Activated B cell treated with CpG ODN at 0.5 μM for 24 hours (primary cell): ENCODE measurements at places on chromosomes 2 and 18. TPM values are rescaled to one million over a fixed set of nuclear protein-coding genes. Genes with fewer than 3 reads are reported as not detected.
A peak's percentile ranks its signal among the peaks of the same experiment; 100 is the strongest.

GRCh38 chr2:31726457-31726856 is 145.7 kb upstream of the SRD5A2 start:
- no peak for DNase-seq
- no peak overlapping the region for H3K27ac ChIP-seq
- no peak overlapping the region for H3K4me3 ChIP-seq
- no peaks in the 10 kb centered on the region for H3K4me1 ChIP-seq

The ARL6IP6 gene
- 11.3 and 13.4 TPM in 2 replicates for total RNA-seq

- no peak overlapping the region for H3K27ac ChIP-seq
- no peak for DNase-seq
- peaks cover 15% of the 10 kb centered on the region for H3K27me3 ChIP-seq
- no peaks in the 10 kb centered on the region for H3K36me3 ChIP-seq
- H3K4me1 ChIP-seq, result peaks cover 10% of the 10 kb centered on the region
Measured at GRCh38 chr2:65402780-65403528, 29.4 kb downstream of the SPRED2 start.

DNA sequence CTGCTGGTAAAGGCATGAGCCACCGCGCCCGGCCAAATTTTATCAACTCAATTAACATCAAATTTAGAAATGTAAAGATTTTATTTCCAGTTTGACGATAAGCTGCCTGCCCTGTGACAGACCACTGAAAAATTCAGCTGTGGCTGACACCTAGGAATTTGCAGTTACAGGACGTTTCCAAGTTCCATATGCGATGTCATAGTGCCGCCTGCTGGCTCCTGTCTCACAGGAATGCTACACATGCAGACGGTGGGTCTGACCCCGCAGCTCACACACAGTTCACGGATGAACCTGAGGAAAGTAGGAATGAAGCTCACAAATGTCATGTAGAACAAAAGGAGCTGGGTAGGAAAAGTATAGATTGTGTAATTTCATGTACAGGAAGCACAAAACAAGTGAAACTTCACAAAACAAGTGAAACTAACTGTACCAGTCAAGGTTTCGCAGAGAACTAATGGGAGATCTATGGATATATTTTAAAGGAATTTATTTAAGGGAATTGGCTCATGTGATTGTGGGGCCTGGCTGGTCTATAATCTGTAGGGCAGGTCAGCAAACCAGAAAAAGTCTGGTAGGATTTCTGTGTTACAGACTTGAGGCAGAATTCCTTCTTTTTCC is 13.2 kb upstream of the SEH1L start:
- H3K27me3 ChIP-seq, result peaks cover 3% of the 10 kb centered on the region
- H3K27ac ChIP-seq, result no peak overlapping the region

DNA sequence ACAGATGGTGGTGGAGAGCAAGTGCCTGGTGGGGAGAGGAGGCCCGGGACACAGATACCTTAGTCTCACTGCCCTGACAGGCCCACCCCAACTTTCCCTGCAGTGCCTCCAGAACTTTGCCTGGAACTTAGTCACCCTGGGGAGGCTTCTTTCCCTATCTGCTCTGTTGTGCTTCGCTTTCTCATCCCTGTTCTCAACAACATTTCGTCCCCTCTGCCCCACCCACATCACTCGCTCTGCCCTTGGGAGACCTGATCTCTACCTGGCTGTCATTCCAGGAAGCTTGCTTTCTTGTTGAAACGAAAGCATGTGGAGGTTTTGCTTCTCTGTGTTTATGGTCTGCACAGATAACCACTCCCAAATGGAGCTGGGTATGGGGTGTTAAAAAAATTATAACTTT is 93.8 kb downstream of the PRKCE start:
- H3K27me3 ChIP-seq, result no peaks in the 10 kb centered on the region
- H3K36me3 ChIP-seq, result peaks cover 2% of the 10 kb centered on the region
- DNase-seq, result no peak
- H3K4me3 ChIP-seq, result no peak overlapping the region
- H3K4me1 ChIP-seq, result peaks cover 82% of the 10 kb centered on the region

The CD28 gene
- total RNA-seq, result 0.44 TPM in 1 of 2 replicates, not detected in the other

The RASGRP3 gene
- total RNA-seq, result 179 and 205 TPM in 2 replicates

The CLK1 gene
- total RNA-seq, result 173 and 203 TPM in 2 replicates

The PTPRM gene
- total RNA-seq, result 0.64 and 1.00 TPM in 2 replicates

GRCh38 chr2:202161151-202161835 is 77.1 kb downstream of the SUMO1 start:
- H3K36me3 ChIP-seq, result no peaks in the 10 kb centered on the region
- H3K4me1 ChIP-seq, result no peaks in the 10 kb centered on the region
- no peak overlapping the region for H3K4me3 ChIP-seq
- peaks cover 2% of the 10 kb centered on the region for H3K27me3 ChIP-seq

DNA sequence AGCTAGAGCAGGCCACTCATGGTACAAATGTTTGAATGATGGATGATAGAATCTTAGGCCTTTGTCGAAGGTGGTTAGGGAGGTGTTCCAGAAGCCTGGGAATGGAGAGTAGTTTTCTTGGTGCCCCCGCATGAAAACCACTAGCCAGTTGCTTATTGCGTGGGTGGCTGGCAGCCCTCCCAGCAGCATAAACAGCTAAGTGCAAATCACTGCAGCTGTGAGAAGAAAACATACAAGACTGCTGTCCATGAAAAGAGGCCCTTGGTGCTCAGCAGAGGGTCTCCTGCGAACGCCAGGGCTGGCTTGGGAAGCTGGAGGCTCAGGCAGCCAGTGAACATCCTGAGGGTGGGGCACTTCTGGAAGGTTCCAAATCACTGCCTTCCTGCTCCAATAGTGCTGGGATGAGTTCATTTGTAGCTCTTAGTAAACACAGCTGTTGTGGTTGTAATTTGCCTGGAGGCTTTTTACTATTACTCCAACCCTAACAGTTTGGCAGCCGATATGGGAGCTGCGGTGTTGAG is 118.8 kb downstream of the MGAT5 start:
- peak overlapping the region; percentile 32 for H3K27ac ChIP-seq
- H3K4me3 ChIP-seq, result no peak overlapping the region
- H3K4me1 ChIP-seq, result peaks cover 20% of the 10 kb centered on the region
- no peaks in the 10 kb centered on the region for H3K27me3 ChIP-seq

- peaks cover 4% of the 10 kb centered on the region for H3K27me3 ChIP-seq
- H3K36me3 ChIP-seq, result no peaks in the 10 kb centered on the region
- no peak overlapping the region for H3K27ac ChIP-seq
- no peak for DNase-seq
- H3K4me1 ChIP-seq, result no peaks in the 10 kb centered on the region
- no peak overlapping the region for H3K4me3 ChIP-seq
Measured at GRCh38 chr2:102208774-102209173, 22.0 kb downstream of the IL1RL2 start.

DNA sequence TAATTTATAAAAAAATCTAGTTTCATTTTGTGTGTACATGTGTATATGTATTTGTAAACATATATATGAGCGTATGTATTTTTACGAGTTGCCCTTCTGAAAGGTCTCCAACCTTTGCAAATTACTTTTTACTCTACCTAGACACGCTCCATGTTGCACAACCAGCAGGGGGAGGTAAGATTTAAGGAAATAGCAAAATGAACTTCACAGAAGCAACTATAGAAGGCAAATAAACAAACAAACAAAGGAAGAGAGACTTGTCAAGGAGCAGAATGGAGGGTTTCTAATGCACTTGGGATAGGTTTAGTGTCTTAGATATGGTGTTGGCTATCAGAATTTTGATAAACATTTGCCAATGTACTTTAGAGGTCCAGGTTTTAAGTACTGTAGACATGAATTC is 820.5 kb upstream of the POU3F3 start:
- no peak overlapping the region for H3K4me3 ChIP-seq
- no peak for DNase-seq
- H3K4me1 ChIP-seq, result no peaks in the 10 kb centered on the region
- H3K27me3 ChIP-seq, result no peaks in the 10 kb centered on the region

DNA sequence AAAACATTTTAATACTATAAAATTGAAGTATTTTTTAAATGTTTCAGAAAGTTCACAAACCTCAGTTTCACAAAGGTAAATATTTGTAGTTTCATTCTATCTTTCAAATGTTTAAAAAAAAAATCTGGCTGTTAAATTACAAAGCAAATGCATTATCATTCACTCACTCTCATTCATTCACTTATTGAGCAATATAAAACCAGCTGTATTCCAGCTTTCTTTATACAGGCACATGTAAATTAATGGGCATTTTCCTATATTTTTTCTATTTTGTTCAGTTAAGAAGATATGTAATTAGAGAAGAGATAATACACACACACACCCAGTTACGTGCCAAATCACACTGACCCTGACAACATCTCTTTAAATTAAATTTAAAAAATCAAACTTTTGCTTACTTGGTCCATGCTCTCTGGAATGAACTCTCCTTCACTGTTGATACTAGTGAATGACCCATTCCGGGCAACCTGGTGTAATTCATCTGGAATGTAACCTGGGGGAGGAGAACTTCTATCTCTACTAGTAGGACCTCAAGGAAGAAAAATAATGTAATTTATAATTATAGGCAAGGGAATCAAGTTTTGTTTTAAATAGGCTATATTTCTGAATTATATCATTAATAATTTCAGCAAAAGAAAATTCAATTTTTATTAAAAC is 32.5 kb upstream of the ERCC3 start:
- peaks cover 3% of the 10 kb centered on the region for H3K4me1 ChIP-seq
- DNase-seq, result no peak
- H3K27me3 ChIP-seq, result no peaks in the 10 kb centered on the region
- H3K4me3 ChIP-seq, result no peak overlapping the region
- H3K36me3 ChIP-seq, result peaks cover 73% of the 10 kb centered on the region

DNA sequence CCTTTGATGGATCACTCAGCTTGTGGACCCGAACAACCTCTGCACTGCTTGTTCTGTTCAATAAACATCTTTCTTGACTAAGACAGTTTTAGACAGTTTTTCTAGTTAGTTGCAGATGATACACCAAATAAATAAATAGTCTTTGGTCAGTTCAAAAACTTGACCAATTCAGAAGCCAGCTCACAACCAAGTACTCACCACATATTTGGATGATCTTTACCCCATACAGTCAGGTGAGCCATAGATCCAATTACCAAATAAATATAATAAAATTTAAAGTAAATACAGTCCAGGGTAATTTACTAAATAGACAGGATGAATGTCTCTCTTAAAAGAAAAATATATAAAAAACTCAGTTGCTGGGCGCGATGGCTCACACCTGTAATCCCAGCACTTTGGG is 18.2 kb downstream of the SCN3A start:
- no peak overlapping the region for H3K4me3 ChIP-seq
- DNase-seq, result no peak
- H3K27ac ChIP-seq, result no peak overlapping the region
- no peaks in the 10 kb centered on the region for H3K27me3 ChIP-seq
- H3K4me1 ChIP-seq, result peaks cover 10% of the 10 kb centered on the region

The REG1B gene
- not detected in 2 replicates for total RNA-seq

DNA sequence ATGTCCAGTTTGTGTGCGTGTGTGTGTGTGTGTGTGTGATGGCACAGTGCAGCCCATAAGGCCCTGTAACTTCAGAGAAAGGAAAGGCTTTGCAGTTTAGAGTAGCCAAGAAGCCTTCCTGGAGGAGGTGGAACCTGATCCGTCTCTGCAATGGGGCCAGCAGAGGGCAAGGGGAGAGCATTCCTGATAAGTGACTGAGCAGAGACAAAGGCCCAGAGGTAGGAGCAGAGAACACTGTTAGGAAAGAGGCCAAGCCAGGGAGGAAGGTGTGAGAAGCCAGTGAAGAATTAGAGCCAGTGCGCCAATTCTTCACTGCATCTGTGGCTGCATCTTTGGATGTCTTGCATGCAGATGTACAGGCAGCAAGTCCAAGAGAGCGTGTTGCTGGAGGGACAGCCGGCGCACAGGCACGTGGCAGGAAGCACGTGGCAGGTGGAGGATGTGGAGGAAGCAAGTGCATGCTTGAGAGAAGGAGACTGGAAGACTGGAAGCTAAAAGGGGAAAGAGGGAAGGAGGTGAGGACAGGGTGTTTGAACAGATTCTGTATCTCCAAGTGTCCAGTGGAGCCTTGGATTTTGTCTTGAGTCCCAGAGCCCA is 196.3 kb downstream of the CTIF start:
- no peaks in the 10 kb centered on the region for H3K4me1 ChIP-seq
- no peak for DNase-seq
- no peak overlapping the region for H3K4me3 ChIP-seq
- H3K27me3 ChIP-seq, result no peaks in the 10 kb centered on the region
- H3K36me3 ChIP-seq, result no peaks in the 10 kb centered on the region

- peaks cover 2% of the 10 kb centered on the region for H3K27me3 ChIP-seq
- H3K27ac ChIP-seq, result peak overlapping the region; percentile 42
- H3K4me1 ChIP-seq, result peaks cover 7% of the 10 kb centered on the region
- no peak for DNase-seq
Measured at GRCh38 chr18:24954341-24954740, 397.6 kb downstream of the ZNF521 start.

The ANKRD62 gene
- not detected in 2 replicates for total RNA-seq

DNA sequence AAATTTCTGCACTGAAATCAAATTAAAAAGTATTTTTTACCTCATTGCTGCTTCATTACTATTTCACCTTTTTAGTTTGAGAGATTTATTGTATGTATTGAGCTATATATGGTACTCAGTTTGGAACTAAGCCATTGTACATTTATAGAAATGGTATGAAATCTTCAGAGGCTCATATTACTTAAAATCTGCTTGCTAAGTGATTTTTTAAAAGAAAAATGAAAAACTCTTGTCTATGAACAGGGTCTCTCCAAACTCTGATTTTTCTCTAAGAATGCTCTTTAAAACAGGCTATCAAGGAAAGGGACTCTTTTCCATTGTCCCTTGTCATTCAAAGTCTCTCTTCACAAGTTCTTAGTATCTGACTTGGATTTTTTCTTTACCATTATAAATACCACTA is 31.8 kb downstream of the C1D start:
- H3K27ac ChIP-seq, result no peak overlapping the region
- no peak for DNase-seq
- H3K27me3 ChIP-seq, result peaks cover 8% of the 10 kb centered on the region

GRCh38 chr2:5911718-5912117 is 219.5 kb downstream of the SOX11 start:
- no peaks in the 10 kb centered on the region for H3K27me3 ChIP-seq
- H3K4me3 ChIP-seq, result no peak overlapping the region
- H3K4me1 ChIP-seq, result no peaks in the 10 kb centered on the region
- DNase-seq, result no peak
- no peaks in the 10 kb centered on the region for H3K36me3 ChIP-seq

- H3K4me3 ChIP-seq, result no peak overlapping the region
- H3K27me3 ChIP-seq, result no peaks in the 10 kb centered on the region
- H3K27ac ChIP-seq, result no peak overlapping the region
- no peak for DNase-seq
Measured at GRCh38 chr2:101371636-101372035, 15.7 kb downstream of the CREG2 start.

The ZSWIM2 gene
- total RNA-seq, result not detected in 2 replicates

The EFEMP1 gene
- not detected in 2 replicates for total RNA-seq

- no peaks in the 10 kb centered on the region for H3K36me3 ChIP-seq
- peaks cover 5% of the 10 kb centered on the region for H3K4me1 ChIP-seq
- no peak overlapping the region for H3K4me3 ChIP-seq
- no peak overlapping the region for H3K27ac ChIP-seq
Measured at GRCh38 chr2:148948868-148949267, 73.8 kb downstream of the KIF5C start.

- H3K27ac ChIP-seq, result no peak overlapping the region
- H3K36me3 ChIP-seq, result no peaks in the 10 kb centered on the region
- DNase-seq, result no peak
- no peaks in the 10 kb centered on the region for H3K4me1 ChIP-seq
- H3K4me3 ChIP-seq, result no peak overlapping the region
Measured at GRCh38 chr2:189015359-189015758, 41.2 kb downstream of the COL3A1 start.

GRCh38 chr2:128284037-128284441 is 34.6 kb downstream of the HS6ST1 start:
- no peak overlapping the region for H3K4me3 ChIP-seq
- no peaks in the 10 kb centered on the region for H3K27me3 ChIP-seq
- H3K36me3 ChIP-seq, result peaks cover 10% of the 10 kb centered on the region
- DNase-seq, result no peak
- peaks cover 44% of the 10 kb centered on the region for H3K4me1 ChIP-seq

GRCh38 chr2:30796699-30797098 is 10.5 kb downstream of the CAPN13 start:
- H3K27me3 ChIP-seq, result no peaks in the 10 kb centered on the region
- no peak overlapping the region for H3K27ac ChIP-seq
- H3K36me3 ChIP-seq, result no peaks in the 10 kb centered on the region
- DNase-seq, result no peak
- H3K4me1 ChIP-seq, result peaks cover 21% of the 10 kb centered on the region
